ENCODE measurements at places on chromosomes 1 and 21.

DNA sequence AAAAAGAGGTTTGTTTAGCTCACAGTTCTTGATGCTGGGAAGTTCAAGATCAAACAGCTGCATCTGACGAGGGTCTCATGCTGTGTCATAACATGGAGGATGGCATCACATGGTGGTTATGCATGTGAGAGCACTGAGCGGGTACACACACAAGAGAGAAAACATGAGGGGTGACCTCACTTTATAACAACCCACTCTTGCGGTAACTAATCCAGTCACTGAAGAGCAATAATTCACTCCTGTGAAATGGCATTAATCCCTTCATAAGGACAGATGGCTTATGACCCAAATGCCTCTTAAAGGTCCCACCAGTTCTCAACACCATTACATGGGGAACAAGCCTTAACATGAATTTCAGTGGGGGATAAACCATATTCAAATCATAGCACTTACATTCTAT is 23.2 kb upstream of the CHIT1 start:
- no peak for DNase-seq

DNA sequence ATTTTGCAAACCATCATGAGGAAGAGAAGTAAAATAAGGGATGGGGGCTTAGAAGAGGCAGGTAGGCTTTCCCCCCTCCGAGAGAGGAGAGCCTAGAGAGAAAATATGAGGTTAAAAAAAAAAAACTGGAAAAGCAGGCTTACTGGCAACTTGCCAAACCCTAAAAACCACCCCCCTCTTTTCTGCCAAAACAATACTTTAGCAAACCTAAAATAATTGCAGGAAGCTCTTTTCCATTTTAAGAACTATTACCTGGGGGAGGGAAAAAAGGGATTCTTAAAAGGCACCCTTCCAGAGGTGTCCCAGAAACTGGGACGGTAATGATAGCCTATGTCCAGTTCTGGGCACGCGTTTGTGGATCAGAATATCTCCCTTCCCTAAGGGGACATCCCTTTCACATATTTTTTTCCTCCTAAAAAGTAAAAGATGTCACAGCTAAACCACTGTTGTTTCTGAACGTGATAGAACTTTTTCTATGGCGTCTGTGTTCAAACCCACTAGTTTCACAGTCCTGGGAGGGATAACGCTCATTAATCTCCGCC is 1.1 kb upstream of the NFIA start:
- DNase-seq = no peak

GRCh38 chr1:102751111-102751510 is 357.2 kb downstream of the COL11A1 start:
- DNase-seq = no peak

DNA sequence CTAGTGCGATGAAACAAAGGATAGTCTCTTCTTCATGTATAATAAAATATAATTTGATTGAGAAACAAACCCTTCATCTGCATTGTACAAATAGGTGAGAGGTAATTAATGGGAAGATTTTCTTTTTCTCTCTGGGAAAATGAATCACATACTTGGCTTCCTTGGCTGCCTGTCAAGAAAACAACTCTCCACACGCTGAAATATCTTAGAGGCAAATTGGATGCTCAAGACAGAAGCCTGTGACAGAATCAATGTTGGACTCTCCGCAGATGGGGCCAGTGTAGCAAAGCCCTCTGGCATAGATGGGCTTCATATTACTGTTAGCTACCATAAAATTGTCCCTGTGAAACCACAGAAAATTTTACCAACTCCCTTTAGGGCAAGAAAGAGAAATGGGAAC is 186.6 kb downstream of the GRIK1 start:
- DNase-seq = peak; percentile 15

DNA sequence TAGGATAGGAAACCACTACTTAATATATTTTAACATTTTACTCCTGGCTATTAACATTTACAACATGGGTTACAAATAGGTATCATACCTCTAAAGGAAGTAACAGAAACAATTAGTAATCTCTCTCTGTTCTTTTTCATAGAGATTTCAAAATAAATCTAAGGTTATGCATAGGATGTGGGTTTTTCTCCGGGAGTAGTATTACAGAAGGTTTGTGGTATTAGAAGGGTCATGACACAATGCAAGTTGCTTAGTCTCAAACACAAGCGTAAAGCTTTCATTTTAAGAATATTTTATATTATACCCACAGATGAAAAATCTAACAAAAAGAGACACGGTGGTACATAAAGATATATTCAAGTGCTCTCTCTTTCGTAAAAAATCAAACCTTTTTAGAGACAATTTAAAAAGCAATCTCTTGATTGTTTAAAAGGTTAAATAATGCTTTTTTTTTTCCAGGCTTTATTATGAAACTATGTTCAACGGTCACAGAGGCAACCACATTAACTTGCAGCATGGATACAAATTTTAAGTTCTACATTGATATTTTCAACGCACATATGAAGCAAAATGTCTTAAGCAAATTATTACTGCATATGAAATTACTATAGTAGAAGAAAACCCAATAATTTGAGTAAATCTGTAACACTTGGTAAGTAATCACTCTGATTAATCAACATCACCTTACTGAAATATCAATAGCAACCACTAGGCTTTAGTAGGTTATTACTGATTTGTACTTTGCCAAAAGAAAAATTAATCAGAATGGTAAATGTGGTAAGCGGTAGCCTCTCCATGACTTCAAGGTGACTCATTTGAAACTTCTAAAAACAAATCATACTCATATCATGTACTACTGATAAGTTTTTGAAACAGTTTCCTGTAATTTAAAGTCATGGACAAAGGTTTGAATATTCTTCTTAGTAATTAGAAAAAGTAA is 97.4 kb upstream of the GFI1 start:
- DNase-seq = peak; percentile 82

- no peak for DNase-seq
Measured at GRCh38 chr21:44714905-44715304, 3.5 kb upstream of the TSPEAR start.

- DNase-seq = peak; percentile 9
Measured at GRCh38 chr1:217718873-217719272, 87.7 kb downstream of the SPATA17 start.

DNA sequence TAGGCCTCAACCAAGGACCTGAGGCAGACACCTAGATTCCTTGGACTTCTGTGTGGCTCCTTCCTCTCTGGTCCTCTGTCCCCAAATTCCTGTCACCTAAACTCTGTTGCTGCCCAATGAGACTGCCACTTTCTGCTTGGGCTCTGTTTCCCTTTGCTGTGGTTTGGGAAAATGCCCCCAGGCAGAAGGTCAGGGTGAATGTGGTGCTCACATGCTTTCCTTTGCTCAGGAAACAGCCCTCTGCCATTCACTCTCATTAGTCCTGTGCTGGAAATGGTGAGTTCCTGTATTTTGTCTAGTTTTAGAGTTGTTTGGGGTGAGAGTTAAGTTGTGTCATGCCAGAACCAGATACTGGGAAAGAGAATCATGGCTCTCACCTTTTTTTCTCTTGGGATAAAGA is 22.7 kb upstream of the SHE start:
- no peak for DNase-seq

DNA sequence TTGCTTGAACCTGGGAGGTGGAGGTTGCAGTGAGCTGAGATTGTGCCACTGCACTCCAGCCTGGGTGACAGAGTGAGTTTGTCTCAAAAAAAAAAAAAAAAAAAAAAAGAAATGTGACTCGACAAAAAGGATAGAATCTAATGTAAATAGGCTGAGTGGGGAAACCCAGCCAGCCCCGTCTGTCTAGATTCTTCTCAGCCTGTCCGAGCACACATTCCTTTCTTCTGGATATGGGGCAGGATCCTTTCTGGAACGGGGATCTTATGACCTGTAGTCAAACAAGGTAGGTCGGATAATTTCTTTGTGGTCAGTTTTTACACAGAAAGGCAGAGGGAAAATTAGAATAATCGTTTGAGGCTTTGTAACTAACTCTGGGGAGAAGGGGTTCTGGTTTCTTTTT is 74.1 kb downstream of the C21orf91 start:
- no peak for DNase-seq

- no peak for DNase-seq
Measured at GRCh38 chr21:45859041-45859761, 122.4 kb upstream of the COL6A1 start.

DNA sequence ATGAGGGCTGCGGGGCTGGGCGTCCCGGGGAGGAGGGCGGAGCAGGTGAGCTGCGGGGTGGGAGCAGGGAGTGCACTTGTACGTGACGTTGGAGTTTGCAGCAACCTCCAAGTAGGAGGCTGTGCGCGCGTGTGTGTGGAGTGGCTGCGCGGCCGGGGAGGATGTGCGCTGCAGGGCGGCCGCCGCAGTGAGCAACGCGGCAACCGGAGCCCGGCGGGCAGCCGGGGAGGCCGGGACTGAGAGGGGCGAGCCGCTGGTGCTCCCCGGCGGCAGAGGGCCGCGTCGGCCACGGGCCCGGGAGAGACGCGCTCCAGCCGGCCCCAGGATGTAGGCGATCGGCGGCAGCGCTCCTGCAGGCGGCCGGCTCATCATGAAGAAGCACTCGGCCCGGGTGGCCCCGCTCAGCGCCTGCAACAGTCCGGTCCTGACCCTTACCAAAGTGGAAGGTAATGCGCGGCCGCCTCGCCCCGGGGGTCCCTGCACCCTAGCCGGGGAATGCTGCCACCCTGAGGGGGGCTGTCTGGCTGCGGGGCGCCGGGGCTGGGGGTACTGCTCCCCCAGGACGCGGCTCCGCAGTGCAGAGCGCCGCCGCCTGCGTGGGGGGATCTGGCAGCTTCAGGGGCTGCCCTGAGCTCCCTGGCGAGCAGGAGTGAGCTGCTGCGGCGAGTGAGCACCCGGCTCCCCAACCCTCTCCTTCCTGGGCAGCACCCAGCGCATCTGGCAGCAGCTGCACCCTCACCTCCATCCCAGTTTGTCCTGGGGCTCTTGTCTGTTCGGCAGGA is 158.9 kb upstream of the COA6 start:
- no peak for DNase-seq

DNA sequence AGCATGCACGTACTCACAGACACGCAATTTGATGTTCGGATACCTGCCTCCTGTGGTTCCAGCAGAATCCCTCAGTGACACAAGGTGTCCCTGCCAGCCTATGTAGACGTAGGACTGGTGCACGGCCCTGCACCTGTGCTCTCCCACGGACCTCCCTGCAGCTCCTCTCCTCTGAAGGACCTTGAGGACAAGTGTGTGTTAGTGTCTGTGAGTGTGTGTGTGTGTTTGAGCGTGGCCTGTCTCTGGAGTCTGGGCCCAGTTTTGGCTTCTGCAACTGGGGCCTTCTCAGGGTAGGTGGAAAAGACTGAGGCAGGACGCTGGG is 22.5 kb upstream of the DMBX1 start:
- DNase-seq = no peak

DNA sequence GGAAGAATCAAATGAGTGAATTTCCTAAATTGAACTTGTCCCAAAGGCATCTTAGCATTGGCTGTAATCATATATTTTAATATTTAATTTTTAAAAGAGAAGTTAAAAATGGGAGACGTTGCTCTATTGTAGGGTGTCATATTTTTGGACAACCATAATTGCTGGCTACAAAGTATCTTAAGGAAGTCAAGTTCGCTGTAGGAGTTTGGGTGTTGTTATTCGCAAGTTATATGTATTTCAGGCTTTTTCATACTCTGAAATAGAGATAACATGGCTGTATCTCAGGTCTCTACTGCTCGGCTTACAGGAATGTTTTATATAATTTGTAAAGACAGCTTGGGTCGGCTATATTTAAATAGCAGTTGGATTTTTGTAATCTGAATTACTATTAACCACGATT is 852 bp downstream of the TMEM50A start:
- DNase-seq = no peak

GRCh38 chr1:6026095-6026809 is 19.4 kb upstream of the KCNAB2 start:
- DNase-seq = no peak

- DNase-seq = no peak
Measured at GRCh38 chr1:24868016-24868875, 61.8 kb downstream of the RUNX3 start.

GRCh38 chr1:118928739-118929554 is 59.2 kb downstream of the TBX15 start:
- DNase-seq = peak; percentile 61

DNA sequence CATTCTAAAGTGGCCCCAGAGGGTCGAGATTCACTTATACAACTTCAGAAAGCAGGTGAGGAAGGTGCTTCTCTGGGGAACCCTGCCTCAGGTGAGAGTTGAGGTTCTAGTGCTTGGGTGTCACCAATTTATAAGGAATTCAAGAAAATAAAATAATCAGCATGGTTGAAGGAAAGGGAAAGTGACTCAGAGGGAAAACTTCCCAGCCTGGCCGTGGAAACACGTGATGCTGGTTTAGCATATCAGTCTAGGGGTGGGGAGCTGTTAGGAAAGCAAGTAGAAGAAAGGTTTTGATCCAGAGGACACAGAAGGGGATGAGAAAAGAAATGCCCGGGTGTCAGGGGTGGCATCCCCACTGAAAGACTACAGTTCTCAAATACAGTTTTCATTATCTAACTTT is 37.7 kb upstream of the TMEM125 start:
- DNase-seq = peak; percentile 78

GRCh38 chr1:63813829-63814277 is 40.0 kb downstream of the ROR1 start:
- peak; percentile 87 for DNase-seq

- DNase-seq = peak; percentile 91
Measured at GRCh38 chr1:235078480-235079381, 49.9 kb downstream of the TOMM20 start.

GRCh38 chr1:162632698-162633080 is 425 bp downstream of the DDR2 start:
- no peak for DNase-seq

GRCh38 chr21:34126269-34126668 is 52.9 kb downstream of the MRPS6 start:
- DNase-seq = peak; percentile 68

GRCh38 chr1:178946855-178947676 is 76.2 kb upstream of the ANGPTL1 start:
- DNase-seq = no peak

DNA sequence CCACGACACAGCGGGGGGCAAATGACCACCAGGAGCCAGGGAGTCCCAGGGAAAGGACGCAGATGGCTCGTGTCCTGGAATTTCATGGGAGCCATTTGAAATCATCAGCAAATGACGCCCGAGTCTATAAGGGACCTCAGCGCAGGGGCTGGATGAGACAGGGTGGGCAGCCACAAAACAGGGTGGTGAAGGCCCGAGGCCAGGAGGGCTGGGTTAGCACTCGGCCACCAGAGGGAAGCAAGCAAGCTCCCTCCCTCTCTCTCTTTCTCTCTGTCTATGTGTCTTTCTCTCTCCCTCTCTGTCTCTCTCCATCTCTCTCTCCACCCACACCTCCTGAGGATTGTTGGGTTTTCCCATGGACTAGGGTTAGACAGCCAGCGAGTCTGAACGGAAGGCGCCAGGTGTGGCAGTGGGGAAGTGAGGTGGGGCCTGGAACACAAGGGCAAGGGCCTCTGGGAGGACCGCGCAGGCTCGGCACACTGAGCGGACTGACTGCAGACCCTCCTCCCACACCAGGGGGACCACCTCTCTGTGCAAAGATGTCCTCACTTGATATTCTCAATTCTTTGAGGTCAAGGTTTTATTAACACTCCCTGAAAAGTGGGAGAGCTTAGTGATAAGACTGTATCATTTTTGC is 73.8 kb upstream of the TMPRSS2 start:
- DNase-seq = no peak

GRCh38 chr1:27539901-27540861 is 50.2 kb upstream of the WASF2 start:
- DNase-seq = peak; percentile 78

- no peak for DNase-seq
Measured at GRCh38 chr1:26288311-26288941, 8.5 kb downstream of the SH3BGRL3 start.

GRCh38 chr1:39352881-39353280 is 138.6 kb upstream of the BMP8A start:
- DNase-seq = peak; percentile 56

- DNase-seq = peak; percentile 73
Measured at GRCh38 chr1:53172426-53173128, 24.0 kb upstream of the CPT2 start.

All from fibroblast of mammary gland (primary cell).